ENCODE measurements at places on chromosomes 16 and 17.
A peak's percentile ranks its signal among the peaks of the same experiment; 100 is the strongest.

DNA sequence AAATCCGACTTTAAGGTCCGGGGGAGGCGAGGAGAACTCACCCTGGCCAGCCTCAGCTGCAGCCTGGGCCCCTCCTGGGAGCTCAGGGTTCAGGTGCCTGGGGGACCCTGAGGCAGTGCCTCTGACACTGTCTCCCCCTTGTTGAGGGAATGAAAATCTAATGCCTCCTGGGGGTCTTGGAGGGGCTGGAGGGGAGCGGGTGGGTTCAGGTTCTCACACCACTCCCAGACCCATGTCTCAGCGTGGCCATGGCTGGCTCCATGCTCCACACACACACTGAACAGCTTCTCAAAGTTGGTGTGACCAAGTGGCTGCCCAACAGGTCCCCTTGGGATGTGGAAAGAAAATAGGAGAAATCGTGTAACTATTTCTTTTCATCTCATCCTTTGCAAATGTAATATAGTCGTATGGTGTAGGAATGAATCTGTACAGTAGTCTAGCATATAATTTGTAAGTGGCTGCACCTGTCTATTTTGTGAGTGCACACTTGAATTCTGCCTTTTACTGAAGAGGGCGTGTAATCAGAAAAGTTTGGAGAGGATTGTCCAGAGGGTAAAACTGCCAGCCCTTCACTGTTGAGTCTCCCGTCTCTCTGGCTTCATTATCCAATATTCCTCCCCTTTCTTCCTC lies 788 bp upstream of the PRCD start:
- DNase-seq = no peak

GRCh38 chr16:11361701-11362451 lies 16.6 kb downstream of the RMI2 start:
- DNase-seq = peak; percentile 84

DNA sequence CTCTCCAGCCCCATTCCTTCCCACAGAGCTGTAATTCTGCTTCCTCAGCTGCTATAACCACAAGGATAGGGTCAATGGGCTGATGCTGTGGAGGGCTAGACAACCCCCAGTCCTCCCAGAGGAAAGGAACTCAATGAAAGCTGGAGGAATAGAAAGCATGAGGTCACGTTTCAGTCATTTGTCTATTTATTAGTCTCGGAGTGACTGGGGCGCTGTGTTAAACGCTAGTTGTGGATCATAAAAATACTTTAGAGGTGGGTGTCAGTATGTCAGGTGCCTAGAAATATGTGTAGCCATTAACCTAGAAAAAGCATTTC lies 787 bp upstream of the CCL3L1 start:
- peak; percentile 35 for DNase-seq

GRCh38 chr17:73824321-73824720 lies 180.1 kb upstream of the SDK2 start:
- no peak for DNase-seq

DNA sequence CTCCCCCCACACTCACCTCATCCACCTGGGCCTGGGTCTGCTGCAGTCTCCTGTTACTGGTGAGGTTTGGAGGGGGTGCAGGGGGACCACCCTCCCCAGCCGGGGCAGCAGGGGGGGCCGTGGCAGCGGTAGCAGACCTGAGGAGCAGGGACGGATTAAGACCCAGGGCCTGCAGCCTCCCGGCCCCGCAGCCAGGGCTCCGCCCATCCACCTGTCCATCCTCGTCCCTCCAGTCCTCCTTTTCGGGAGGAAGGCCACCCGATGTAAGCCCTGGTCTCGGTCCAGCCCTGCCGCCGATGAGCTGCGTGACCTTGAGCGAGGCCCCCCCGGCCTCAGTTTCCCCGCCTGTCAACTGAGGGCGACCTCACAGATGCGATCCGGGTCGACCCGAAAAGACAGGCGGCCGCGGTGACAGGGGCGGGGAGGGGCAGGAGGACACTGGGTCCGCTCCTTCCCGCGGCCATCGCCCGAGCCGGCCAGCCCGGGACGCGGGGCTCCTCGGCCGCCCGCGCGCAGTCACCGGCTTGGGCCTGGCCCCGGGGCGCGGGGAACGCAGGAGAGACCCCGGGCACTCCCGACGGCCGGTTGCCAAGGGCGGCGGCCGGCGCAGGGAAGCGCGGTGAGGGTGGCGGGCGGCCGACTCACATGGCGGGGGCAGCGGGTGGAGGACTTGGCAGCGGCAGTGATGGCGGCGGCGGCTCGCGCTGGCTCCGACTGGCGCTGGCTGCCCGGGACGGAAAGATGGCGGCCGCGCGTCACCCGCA lies at the start of gene VAMP2:
VAMP2 (minus strand) TSS at position 716 of the 764 bp plus-strand sequence; CDS start at position 647, 69 bp downstream.
- DNase-seq = no peak

DNA sequence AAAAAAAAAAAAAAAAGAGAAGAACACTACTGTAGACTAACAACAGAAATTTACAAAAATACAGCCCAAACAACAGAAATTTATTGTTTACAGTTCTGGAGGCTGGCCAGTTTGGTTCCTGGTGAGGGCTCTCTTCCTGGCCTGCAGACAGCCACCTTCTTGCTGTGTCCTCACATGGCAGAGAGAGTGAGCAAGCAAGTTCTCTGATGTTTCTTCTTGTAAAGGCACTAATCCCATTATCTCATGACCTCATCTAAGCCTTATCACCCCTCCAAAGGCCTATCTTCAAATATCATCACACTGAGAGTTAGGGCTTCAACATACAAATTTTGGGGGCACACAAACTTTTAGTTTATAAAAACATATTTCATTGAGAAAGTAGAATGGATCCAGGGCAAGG lies 7.3 kb downstream of the ARSG start:
- no peak for DNase-seq

GRCh38 chr17:72976971-72977770 lies 115.3 kb downstream of the SLC39A11 start:
- DNase-seq = peak; percentile 26

DNA sequence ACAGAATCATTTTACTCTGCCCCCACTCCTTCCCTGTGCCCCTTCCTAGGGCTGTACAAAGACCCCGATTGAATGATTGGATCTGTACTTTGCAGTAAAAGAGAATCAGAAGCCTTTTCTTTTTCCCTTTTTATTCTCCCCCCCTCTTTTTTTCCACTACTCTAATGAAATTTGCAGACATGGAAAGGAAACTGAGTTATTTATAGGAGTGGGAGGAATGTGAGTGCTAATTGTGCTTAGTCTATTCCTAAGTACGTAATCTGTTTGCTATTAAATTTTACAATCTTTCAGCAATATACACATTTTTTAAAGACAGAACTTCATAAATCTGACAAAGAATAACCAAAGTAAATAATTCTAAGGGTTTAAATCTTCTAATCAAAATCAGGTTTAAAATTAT lies 314.3 kb downstream of the MAP2K6 start:
- no peak for DNase-seq

DNA sequence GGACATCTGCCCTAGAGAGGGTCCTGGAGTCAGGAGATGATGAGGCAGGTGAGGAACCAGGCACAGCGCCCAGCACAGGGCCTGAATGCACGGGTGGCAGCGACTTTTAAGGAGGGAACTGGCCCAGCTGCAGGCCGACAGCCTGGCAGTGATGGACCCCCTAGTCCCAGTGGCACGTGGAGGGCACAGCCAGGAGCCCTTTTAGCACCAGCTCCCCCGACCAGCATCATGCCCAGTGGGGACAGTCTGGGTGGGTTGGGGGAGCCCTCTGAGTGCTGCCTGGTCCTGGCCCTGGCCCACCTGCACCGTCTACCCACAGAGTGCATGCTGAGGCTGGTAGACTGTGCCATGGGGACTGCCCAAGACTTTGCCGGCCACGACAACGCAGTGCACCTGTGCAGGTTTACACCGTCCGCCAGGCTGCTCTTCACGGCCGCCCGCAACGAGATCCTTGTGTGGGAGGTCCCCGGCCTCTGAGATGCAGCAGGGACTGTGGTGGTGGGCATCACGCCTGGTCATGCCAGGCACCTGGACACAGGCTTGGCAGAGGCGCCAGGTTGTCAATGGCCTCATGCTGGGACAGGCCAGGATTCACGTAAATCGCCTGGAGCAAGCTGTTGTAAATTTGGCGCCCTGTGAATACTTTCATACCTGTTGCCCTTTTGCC lies 686 bp upstream of the RHOT2 start:
- no peak for DNase-seq

- no peak for DNase-seq
Observed at GRCh38 chr17:6041246-6041645, 28.9 kb upstream of the WSCD1 start.

DNA sequence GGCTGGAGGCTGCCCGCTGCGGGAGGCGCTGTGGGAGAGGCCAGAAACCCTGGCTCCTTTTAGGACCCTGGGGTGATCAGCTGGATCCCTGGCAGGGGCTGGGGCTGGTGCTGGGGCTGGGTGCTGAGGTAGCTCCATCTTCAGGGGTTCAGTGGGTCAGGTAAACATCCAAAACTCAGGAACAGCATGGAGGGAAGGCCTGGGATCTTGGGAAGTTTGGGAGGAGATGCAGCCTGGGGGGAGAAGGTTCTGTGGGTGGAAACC lies 21.0 kb downstream of the ADGRG5 start:
- no peak for DNase-seq

DNA sequence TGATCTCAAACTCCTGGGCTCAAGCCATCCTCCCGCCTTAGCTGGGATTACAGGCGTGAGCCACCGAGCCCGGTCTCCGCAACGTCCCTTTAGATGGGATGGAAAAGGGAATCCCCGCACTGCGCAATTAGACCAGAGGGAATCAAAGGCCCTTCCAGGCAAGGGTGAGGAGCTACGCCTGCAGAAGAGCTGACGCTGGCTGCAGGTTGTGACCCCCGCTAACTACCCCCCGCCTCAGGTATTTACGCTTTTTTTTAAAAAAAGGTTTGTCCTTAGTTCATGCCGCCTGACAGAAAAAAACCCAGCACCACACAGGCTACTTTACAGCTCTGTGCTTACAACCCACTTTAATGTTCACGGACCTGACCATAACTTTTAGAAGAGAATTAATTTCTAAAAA lies 26.9 kb downstream of the ZCCHC14 start:
- no peak for DNase-seq

GRCh38 chr17:33080091-33080490 lies 88.4 kb downstream of the SPACA3 start:
- DNase-seq = no peak

DNA sequence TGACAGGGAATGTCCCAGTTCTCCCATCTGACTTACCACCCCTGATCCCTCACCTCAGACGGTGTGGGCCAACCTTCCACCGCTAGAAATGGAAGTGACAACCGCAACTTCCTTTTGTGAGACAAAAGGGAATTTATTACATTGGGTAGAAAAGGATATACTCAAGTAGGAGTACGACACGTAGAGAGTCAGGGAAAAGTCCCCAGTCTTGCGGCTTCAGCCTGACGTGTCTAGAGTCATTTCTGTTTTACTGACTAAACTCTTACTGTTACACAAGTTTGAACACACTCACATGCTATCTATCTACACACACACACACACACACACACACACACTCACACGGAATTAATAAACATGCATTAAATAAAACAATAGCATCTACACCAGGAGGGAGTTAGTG lies 178.9 kb downstream of the COPRS start:
- peak; percentile 76 for DNase-seq

DNA sequence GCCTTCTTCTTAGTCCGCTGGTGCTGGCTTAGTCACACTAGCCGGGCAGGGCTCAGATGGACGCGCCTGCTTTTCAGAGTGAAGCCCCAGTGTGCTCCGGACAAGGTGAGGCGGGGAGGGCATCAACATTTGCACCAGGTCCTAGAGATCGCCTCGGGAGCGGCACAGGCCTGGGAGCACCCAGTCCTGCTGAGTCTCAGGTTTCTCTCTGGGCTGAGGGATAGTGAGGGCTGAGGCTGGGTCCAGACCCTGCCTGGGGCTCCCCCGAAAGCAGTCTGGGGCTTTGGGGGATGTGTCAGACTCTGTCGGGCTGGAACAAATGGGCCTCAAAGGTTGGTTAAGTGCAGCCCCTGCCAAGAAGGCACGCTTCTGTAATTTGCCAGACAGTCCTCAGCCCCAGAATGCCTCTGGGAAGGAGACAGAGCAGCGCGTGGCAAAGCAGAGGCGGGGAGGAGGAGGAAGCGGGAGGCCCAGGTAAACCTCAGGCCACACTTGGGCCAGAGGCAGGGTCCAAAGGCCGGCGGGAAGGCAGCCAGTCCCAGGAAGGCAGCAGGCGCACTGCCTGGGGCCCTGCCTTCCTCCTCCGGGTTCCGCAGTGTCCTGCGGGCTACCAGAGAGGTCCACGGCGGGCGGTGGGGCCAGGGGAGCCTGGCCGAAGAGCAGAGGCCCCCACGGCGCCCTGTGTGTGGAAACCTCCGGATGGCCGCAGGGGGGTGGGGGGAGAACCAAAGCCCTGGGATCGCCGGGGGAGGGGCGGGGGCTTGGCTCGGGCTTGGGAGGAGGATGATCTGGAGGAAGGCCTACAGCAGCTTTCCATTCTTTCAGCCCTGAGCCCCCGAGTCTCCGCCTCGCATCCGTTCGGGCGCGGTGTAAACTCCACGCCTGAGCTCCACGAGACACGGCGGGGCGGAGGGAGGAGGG lies 39.5 kb upstream of the ATP2A3 start:
- DNase-seq = peak; percentile 33

DNA sequence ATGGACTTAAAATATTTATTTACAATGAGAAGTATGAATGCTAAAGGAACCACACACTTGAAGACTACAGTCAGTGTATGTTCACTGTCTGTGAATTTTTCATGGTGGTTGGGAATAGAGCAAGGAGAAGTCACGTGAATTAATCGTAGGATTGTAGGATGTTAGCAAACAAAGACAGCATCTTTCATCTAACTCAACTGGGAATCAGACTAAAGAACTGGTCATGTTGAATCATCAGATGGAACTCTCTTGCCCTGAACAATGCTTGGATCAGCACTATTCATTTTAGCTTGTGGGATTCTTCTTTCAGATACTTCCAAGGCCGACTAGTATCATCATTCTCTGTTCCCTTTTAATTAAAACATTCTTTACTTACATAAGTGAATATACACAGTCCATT lies 18.1 kb downstream of the KCNJ2 start:
- no peak for DNase-seq

DNA sequence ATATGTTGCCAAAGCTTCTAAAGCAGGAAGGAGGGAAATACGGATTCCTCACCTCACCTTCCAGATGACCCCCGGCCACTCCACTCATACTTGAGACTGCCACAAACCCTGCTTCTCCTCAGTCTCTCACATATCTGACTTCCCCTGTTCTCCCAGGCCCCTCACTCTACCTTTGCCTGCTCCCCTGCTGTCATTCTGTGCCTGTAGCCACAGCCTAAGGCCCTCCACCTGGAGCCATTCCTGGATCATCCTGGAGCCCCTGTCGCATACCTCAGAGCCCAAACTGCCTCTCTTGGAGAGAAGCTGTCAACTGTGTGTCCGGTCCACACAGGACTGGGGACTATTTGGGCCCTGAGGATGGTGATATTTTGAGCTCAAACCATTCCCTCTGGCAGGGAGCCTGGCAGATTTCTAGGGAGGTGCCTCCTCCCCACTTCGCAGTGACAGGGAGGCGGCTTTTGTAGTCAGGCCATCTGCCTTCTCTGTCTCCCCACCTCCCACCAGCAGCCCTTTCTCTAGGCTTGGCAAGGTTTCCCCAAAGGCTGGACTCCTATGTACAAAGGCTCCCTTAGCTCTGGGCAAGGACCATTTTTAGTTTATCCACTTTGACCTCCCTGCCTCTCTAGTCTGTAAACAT lies 2.3 kb upstream of the MED24 start:
- no peak for DNase-seq
